ENCODE measurements at places on chromosomes 16 and 17.

- DNase-seq, result peak; percentile 10
Measured at GRCh38 chr17:79835953-79836509, 3.2 kb downstream of the CBX4 start.

- no peak for DNase-seq
Measured at GRCh38 chr16:11725457-11725856, 17.2 kb downstream of the TXNDC11 start.

GRCh38 chr17:80068301-80069222, 32.1 kb downstream of the CCDC40 start:
- no peak for DNase-seq

DNA sequence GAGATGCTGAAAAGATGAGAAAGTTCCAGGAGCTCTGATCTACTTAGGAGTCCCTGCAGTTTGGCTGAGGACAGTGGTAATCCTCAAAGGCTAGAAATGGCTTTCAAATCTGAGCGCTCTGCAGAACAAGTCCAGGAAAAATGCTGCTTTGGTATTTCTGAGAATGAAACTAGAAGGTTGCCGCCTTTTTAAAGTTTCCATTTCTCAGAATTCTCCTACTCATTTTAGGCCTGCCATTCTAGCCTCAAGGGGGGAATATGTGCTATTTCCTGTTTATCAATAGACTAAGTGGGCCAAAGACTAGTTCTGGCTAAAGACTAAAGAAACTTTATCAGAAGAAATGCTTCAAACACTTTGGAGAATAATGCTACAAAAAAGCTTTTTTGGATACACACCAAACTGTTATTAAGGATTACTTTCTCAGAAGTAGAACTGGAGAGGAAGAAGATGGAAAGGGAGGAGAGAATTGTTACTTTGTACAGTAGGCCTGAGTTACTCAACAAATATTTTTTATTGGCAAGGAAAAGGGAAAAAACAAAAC, at the start of gene SLFN12L:
SLFN12L (minus strand) TSS at position 78 of the 541 bp plus-strand sequence. CDS start 15,314 bp downstream, outside the sequence.
- DNase-seq, result no peak

DNA sequence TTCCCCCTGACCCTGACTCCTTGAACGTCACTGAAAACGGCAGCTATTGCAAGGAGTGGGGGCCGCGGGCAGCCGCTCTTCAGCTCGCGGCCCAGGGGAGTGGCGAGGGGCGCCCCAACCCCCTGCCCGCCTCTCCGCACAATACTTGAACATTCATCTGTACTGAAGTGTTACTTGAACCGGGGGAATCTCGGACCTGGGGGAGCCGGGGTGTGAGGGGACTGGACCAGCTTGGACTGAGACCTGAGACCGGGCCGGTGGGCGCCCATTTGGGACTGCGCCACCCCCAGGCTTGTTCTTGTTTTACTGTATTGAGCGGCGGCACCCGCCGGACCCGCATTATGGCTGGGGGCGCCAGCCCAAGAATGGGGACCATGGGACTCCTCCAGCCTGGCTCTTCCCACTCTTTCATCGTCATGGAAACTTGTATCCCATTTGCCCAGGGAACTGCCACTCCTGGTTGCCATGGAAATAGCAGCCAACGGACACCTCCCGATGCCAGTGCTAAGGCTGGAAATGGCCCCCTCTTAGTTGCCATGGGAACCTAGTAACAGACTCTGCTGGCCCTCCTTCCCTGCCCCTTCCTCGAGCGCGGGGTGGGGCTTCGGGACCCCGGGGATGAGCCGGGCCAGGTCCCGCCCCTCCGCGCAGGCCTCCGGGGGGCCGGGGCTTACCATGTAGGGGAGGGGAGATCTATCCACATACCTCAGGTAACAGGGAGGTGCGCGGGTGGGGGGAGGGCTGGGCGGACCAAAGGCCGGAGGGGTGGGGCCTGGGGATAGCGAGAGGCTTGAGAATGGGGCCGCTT, 805 bp upstream of the ORAI3 start:
- peak; percentile 91 for DNase-seq

GRCh38 chr17:77556383-77557061, 402.0 kb upstream of the TNRC6C start:
- DNase-seq, result no peak

DNA sequence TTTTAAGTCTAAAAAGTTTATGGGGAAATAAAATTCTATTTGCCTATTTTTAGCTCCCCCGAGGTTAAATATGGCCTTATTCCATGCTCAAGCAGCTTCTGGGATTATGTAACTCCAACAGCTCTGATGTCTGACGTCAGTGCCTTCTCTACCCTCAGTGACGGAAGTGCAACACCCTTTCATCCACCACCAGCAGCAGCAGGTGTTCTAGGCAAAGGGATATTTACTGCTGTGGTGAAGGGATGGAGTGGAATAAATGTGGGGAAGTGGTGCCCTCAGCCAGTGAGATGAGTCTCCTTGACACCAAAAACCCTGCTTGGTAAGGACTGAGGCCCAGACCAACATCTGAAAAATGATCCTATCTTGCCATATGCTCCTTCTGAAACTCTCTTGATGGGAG, 247.4 kb downstream of the SHISA9 start:
- no peak for DNase-seq

DNA sequence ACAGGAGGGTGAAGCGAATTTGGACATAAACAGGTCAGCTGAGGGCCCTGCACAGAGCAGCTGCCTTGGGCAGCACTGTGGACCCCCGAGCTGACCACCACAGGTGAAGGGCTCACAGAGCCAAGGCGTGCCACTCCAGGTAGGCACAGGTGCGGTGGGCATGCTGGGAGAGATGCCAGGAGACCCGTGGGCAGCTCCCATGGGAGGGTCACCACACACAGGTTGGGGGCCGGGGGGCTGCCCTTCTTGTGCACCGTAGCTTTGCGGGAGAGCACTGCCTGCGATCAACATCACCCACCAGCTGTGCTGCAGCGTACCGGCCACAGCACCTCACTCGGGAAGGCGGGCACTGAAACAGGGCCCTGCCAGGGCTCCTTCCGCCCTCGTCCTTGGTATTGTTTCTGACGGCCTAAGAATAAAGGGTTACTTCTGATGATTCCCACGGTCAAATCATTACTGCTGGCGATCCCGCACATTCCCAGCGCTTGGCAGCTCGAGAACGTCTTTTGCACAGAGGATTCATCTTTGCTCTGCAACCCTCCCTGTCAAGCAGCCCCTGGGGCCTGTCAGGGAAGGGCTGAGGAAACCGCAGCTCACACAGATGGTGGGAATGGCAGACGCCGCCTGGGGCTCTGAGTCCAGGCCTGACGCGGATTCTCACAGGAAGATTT, 181.7 kb downstream of the BANP start:
- DNase-seq, result no peak

DNA sequence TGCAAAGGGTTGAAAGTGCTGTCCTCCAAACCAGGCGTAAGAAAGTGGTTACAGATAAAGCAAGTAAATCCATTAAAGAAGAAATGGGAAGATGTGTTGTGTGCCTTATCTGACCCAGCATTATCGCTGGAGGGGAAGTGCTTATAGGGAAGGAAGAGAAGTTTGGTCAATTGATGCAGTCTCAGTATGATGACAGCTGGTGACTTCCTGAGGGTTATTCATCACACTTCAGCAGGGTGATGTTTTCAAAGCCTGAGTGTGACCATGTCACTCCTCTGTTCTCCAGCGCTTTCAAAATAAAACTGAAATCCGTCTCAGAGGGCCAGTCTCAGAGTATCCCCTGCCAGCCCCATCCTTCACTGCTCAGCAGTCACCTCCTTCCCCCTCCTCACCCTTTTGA, 505.4 kb upstream of the RBFOX1 start:
- no peak for DNase-seq

- DNase-seq, result no peak
Measured at GRCh38 chr16:10594312-10594950, 14.0 kb upstream of the EMP2 start.

- no peak for DNase-seq
Measured at GRCh38 chr17:19569785-19570543, 36.3 kb downstream of the SLC47A1 start.

DNA sequence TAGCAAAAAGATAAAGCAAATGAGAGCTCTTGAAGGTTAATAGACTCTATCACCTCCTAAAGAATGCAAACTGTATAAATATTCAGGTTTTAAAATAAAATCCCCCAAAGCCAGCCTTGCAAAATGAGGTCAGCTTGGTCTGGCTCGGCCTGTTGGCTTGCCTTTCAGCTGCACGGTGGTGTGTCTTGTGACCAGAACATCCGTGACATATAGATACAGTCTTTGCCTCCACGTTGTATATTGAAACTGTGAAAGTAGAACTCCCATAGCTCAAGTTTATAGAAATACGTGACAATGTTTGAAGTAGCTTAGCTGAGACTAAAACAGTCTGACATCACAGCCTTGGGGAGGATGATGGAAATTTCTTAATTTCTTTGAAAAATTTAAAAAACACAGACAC, 236.6 kb upstream of the MYOCD start:
- DNase-seq, result no peak

Measured in neural crest cell (in vitro differentiated cells).